ENCODE measurements at places on chromosomes 1 and 21. TPM values are rescaled to one million over a fixed set of nuclear protein-coding genes. Genes with fewer than 3 reads are reported as not detected.

- DNase-seq = no peak
Measured at GRCh38 chr1:35062518-35063196, 16.5 kb upstream of the ZMYM1 start.

DNA sequence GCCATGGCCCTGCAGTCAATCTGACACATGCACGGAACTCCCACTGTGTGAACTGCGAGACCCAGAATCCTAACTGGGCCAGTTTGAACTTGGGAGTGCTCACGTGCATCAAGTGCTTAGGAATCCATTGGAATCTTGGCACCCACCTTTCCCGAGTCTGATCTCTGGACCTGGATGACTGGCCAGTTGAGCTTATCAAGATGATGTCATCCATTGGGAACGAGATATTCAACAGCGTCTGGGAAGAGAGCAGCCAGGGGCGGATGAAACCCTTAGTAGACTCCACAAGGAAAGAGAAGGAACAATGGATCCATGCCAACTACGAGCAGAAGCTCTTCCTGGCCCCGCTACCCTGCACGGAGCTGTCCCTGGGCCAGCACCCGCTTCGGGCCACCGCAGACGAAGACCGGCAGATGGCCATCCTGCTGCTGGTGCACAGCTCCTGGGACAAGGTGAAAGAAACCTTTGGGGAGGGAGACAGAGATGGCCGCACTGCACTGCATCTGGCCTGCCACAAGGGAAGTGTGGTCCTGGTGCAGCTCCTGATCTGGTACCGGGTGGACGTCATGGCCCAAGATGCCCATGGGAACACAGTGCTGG, 3.1 kb upstream of the TDRD5 start:
- no peak for DNase-seq

- DNase-seq = no peak
Measured at GRCh38 chr1:173062150-173062938, 11.6 kb upstream of the TNFSF18 start.

DNA sequence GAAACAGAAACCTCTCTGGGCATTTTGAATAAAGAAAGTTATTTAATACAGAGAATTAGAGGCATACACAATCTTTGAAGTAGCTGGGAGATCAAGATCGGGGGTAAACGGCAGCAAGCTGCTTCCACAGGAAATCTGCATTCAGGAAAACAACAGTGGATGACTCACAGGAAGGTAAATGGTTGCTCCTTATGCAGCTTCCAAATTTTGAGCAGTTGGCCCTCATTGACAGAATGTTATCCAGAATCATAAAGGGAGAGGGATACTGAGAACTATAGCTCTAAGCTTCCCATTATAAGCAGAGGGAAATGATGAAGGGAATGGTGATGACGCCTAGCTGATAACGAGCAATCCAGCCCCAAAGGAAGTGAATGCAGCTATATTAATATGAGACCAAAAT, 28.6 kb downstream of the ZMYND12 start:
- no peak for DNase-seq

- no peak for DNase-seq
Measured at GRCh38 chr1:110190282-110190929, 19.7 kb upstream of the KCNC4 start.

VWA1 gene
- 74.3 TPM for total RNA-seq

GRCh38 chr1:242065813-242066212, 66.9 kb upstream of the MAP1LC3C start:
- no peak for DNase-seq

DNA sequence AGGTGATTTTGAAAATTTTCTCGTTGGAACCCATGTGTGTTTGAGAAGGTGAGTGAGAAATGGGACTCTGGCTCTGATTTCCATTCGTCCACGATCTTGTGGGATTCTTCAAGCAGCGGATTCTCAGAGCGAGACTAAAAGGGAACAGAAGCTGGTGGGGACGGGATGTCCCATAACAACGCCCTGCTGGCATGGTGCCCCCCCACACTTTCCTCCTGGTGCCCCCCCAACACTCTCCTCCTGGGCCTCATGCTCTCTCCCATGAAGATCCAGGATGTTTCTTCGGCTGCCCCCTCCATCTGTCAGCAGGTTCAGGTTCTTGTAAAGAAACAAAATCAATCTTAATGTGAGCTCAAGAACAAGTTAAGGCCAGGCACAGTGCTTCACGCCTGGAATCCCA, 29.1 kb downstream of the PRDM15 start:
- DNase-seq = no peak

CD1C gene
- total RNA-seq = 0.43 TPM

CYP4X1 gene
- total RNA-seq = 3.0 TPM

DNA sequence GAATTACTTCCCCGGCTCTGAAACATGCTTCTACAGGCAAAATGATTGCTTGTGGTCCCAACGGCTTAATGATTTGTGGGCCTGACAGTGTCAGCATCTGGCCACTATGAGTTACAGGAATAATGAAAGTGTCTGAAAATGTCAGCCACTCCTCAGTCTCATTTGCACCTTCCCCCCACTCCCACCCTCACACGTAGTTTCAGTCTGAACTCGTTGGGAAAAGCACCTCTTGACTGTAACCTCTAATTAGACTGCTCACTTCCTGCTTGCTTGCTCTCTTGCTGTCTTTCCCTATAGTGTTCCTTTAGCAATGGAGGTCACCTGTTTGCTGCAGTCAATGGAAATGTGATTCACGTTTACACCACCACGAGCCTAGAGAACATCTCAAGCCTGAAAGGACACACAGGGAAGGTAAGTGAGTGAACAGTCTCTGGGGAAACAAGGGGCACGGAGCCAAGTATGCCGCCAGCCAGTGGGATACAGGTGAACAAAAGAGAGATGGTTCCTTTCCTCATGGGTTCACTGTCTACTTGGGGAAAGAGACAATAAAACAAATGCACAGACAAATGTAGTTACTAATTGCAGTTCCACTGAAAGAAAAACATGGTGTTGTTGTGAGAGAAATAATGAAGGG, 27.1 kb downstream of the CFAP57 start:
- DNase-seq = no peak
